CD4-positive, alpha-beta memory T cell (primary cell): ENCODE measurements at places on chromosomes 1 and 21. TPM values are rescaled to one million over a fixed set of nuclear protein-coding genes. Genes with fewer than 3 reads are reported as not detected.

Gene OMA1
- 73.1 TPM for total RNA-seq

Gene FLG2
- total RNA-seq: not detected

Gene PTGS2
- not detected for total RNA-seq

Gene YBX1
- total RNA-seq: 328 TPM

Gene CLDN17
- total RNA-seq: not detected

Gene ERO1B
- total RNA-seq: 23.0 TPM

Gene NHLH1
- total RNA-seq: 0.42 TPM

Gene APCS
- not detected for total RNA-seq

Gene MYOG
- total RNA-seq: not detected

Gene MYBPHL
- total RNA-seq: not detected

Gene S100A1
- total RNA-seq: not detected

Gene TNFRSF4
- 13.5 TPM for total RNA-seq

Gene RIPPLY3
- not detected for total RNA-seq

Gene CCDC24
- total RNA-seq: 1.5 TPM
